ENCODE measurements at places on chromosomes 2 and 18. TPM values are rescaled to one million over a fixed set of nuclear protein-coding genes. Genes with fewer than 3 reads are reported as not detected.

DNA sequence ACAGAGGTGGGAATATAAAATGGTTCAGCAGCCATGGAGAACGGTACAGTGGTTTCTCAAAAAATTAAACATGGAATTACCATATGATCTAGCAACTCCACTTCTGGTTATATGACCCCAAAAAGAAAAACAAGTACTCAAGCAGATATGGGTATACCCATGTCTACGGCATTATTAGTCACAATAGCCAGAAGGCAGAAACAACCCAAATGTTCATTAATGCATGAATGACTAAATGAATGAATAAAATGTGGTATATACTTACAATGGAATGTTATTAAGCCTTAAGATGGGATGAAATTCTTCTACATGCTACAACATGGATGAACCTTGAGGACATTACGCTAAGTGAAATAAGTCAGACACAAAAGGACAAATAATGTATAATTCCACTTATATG is 266.8 kb upstream of the FBXO11 start:
- DNase-seq, result no peak

DNA sequence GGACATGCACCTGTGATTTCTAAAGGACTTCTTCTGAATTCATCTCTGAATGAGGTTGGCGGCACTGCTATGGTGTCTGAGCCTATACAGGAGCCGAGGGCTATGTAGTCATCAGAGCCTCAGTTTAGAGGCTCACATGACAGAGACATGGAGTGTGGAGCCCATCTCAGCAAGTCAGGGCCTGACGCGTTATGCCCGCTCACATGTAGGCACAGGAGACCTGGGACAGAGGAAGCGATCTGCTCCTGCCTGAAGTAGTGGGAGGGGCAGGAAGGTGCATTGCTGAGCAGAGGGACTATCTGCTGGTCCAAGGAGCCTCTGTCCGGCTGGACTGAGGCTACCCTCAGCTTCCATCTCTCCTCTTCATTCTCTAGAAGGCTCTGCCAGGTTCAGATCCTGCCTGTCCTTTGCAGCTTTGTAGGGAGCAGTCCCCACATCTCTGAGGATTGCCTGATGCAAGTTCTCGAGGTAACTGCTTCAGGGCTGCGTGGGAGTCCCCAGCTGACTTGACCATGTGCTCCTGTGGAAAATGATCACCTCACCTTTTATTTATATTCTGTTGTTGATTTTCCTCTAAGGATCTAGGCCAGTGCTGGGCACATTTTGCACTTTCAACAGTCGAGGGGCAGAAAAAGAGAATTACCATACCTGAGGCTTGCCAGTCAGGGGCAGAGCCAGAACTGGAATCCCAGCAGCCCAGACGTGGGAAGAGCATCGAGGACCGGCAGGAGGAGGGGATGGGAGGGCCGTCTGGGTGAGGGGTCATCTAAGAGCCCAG is 16.6 kb downstream of the KLHL29 start:
- no peak for DNase-seq

DNA sequence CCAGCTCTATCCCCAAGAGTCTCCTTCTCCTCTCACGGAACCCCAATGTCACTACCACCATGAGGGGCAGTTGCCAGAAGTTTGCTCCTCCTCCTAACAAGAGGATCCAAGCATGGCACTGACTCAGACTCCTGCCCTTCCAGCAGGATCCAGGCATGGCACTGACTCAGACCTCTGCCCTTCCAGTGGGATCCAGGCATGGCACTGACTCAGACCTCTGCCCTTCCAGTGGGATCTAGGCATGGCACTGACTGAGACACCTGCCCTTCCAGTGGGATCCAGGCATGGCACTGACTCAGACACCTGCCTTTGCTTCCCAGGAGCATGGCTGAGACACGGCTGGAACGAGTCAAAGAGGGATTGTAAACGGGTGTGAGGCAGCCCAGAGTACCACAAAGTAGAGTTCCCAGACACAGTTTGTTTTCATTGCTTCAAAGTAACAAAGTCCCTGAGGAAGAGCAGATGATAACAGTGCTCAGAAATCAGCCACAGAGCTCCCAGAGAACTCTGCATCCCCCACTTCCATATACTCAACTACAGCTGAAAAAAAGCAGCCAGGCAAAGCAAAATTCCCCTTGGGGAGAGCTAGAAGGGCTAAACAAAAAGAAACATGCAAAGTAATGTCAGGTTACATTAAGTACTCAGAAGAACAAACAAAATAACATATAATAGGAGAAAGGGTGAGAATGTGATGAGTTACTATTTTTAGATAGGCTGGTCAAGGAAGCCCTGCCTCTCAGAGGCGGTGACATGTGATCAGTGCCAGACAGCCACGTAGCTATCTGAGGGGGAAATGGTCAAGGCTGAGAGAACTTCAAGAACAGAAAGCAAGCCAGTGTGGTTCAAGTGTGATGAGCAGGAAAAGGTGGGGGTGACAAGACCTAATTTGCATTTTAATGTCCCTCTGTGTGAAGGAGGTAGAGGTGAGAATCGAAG is 3.0 kb downstream of the BUB1 start:
- peak; percentile 79 for DNase-seq

- DNase-seq, result no peak
These were observed 5.7 kb downstream of the GREB1 start for GRCh38 chr2:11539317-11540147.

UGP2 gene
- 73.1 TPM for total RNA-seq
